Activated T-helper 9 cell treated with anti-CD3 and anti-CD28 coated beads, Interleukin-2, amount 50 U/mL, for 16 hours (primary cell): ENCODE measurements at places on chromosomes 6 and 20.

- DNase-seq = no peak
Observed at GRCh38 chr6:31401403-31401802, 2.0 kb upstream of the MICA start.

DNA sequence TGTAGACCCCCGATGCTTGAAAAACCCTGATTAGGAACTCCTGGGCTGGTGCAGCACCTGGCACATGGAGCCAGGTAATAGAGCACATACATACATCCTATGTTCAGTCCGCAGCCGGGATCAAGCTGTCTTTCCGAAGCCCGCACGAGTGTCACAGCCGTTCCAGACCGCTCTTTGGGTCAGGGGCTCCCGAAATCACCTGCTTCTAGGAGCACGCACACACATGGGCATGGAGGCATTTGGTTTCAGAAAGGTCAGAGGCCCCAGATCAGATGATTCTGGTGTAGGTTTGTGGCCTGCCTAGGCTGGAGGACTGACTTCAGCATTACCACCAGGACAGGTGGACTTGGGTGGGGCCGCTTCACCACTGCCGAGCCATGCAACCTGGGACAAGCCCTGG is 42.1 kb upstream of the STX16 start:
- DNase-seq = no peak

DNA sequence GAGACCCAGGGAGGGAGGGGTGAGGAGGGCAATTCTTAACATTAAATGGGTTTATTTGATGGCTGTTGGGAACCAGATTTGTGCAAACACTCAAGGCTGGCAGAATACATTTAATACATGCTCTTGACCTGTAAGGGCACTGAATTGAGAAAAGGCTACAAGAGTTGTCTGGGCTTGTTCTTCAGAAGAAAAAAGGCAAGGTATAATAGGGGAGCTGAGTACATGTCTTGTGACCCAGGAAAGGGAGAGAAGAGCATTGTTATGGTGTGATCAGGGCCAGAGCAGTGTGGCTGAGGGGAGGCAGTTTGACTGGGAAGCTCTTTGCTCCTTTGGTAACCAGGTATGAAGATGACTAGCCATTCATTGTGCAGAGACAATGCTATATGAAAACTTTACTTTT is 18.9 kb downstream of the KLHL31 start:
- no peak for DNase-seq

DNA sequence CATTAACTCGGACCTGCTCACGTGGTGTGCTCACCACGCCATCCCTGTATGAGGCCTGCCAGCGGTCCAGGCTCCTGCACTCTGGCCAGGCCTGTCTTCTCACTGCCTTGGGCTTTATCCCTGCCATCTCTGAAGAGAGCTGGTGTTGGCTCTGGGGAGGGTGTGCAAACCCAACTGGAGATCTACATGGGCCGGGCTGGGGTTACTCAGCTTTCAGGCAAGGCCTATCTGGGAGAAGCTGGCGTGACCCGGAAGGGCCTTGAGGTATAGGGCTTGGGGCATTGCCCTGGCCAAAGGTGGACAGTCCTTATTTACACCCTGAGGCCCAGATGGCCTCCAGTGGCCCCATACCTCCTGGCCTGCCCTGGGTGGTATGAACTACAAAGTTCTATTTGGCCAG is 5.0 kb downstream of the SLC29A1 start:
- no peak for DNase-seq

GRCh38 chr6:33716379-33716778 is 4.9 kb upstream of the UQCC2 start:
- DNase-seq = no peak

DNA sequence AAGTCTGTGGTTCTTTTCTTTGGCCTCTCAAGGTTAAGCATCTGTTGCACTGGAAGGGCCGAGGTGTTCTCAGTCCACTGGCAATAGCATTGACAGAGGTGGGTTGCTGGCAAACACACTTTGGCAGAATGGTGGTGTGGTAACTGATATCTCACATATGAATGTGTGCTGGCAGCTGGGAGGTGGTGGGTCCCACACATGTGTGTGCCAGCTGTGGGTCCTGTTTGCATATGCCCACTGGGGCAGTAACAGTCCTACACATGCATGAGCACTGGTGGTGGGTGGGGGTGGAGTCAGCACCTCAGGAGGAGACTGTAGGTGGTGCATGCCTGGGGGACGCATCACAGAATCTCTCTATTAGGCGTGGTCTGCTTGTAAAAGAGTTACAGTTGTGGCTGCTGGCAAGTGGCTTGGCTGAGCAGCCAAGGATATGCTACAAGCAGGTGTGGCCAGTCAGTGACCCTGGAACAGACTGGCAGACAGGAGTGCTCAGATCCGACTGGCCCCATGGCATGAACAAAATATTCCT is 934.3 kb downstream of the GRIK2 start:
- DNase-seq = no peak

DNA sequence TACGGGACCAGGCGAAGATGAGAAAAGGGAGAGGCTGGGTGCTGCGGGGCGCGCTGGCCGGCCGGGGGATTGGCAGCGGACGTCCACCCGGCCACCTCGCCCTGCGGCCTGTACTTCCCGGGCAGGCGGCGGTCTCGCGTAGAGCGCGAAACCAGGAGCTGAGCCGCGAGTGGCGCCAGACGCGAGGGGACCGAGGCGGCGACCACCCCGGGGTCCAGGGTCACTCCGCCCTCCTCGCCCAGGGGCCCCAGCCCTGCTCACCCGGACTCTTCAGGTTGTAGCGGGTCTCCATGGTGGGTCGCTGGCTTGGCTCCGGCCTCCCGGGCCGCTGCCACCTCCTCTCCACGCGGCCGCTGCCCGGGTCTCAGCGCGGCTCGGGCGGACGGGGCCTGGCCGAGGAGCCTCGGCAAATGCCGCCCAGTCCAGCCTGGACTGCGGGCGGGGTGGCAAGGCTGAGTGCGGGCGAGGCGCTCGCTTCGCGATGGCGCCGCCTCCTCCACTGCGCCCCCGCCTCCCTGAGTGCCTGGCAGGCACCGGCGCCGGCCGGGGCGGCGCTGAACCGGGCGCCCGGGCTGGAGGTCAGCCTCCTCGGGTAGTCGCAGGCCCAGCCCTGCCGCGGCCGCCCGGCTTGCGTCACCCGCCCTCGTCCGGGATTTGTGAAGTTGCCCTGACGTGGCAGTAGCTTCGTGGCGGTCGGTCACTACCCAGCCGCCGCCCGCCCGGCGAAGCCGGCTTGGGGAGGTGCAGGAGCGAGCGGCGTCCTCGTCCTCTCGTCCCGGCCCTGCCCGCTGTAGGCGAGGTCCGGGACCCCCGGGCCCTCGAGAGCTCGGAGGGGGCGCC is at the start of gene UBE2J1:
Gene UBE2J1 (minus strand): TSS at position 445 of the 840 bp plus-strand sequence. CDS start 153 bp downstream, at position 292.
- DNase-seq = peak; percentile 65

- peak; percentile 20 for DNase-seq
Observed at GRCh38 chr6:12051861-12052368, 39.8 kb downstream of the HIVEP1 start.

DNA sequence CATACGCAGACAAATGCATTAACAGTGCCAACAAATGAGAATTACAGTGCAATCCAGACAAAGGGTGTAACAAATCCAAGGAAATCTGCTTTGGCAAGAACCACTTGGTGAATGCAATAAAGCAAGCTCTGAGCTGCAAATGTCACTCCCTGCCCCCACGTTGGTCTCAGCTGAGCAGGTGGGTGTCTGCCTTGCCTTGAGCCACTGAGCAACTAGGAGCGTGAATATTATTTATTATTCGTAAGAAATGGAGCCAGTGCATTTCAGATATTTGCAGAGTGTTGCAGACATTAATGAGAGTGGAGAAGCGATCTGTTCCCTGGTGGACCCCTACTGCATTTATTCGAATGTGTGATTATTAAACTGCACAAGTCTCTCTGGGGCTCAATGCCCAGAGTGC is 36.6 kb upstream of the F13A1 start:
- no peak for DNase-seq

- DNase-seq = no peak
Observed at GRCh38 chr6:27582928-27583725, 110.2 kb upstream of the ZNF184 start.
